ENCODE measurements at places on chromosomes 4 and X. TPM values are rescaled to one million over a fixed set of nuclear protein-coding genes. Genes with fewer than 3 reads are reported as not detected.

HS3ST1 gene
- polyA plus RNA-seq, result 1.4 TPM

WAS gene
- 4.0 TPM for polyA plus RNA-seq

IGSF1 gene
- 24.2 TPM for polyA plus RNA-seq

CACNA1F gene
- polyA plus RNA-seq, result 0.11 TPM

RASGEF1B gene
- polyA plus RNA-seq, result 10.5 TPM

TMEM156 gene
- 2.7 TPM for polyA plus RNA-seq

ALB gene
- polyA plus RNA-seq, result 2.2 TPM

HMX1 gene
- polyA plus RNA-seq, result not detected

ITIH6 gene
- 0.05 TPM for polyA plus RNA-seq

GRCh38 chrX:21926527-21927278, 13.8 kb upstream of the SMS start:
- DNase-seq, result no peak

GRCh38 chr4:163523791-163524365, 29.4 kb downstream of the TMA16 start:
- no peak for DNase-seq

GRCh38 chr4:128155231-128155855, 94.2 kb downstream of the LARP1B start:
- DNase-seq, result no peak

DNA sequence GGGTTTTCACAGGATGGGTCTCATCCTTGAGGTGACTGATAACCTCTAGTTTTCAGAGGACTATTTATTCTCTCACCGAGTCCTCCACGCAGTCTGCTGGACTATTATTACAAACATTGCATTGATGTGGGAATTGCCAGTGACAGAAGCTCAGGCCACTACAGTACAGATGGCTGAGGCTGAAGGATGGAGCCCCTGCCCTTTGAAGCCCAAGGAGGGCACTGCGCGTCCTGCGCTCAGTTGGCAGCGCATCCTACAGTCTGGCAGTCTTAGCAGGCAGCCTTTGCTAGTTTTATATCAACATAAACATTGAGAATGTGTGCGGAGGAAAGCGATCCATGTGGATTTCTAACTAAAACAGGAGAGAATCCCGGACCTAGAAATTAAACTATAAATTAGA, 1.5 kb upstream of the RELL1 start:
- no peak for DNase-seq

- no peak for DNase-seq
These were observed 46.1 kb downstream of the GRSF1 start for GRCh38 chr4:70793626-70794025.

DNA sequence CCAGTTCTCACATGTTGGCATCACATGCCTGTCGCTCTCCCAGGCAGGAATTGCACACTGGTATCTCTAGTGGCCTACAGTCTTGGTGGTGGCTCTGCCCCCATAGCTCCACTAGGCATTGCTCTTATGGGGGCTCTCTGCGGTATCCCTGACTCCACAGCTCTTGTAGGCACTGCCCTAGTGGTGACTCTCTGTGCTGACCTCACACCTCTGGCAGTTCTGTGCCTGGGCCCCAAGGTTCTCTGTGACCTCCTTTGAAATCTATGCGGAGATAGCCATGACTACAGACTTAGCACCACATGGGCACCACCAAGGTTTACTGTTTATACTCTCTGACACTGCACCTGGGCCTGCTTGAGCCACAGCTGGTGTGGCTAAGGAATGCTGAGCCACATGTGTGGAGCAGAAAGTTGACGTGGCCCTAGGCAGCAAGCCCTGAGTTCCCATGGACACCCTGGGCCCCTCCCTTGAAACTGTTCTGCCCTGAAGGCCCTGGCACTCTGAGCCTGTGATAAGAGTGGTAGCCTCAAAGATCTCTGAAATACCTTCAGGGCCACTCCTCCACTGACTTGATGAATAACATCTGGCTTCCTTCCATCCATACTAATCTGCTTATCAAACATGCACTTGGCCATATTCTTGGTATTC, 8.0 kb downstream of the SLC9B1 start:
- no peak for DNase-seq

GRCh38 chrX:133583825-133584224, 168.5 kb upstream of the GPC4 start:
- no peak for DNase-seq

- no peak for DNase-seq
These were observed 14.3 kb downstream of the TENM3 start for GRCh38 chr4:182257503-182257902.

DNA sequence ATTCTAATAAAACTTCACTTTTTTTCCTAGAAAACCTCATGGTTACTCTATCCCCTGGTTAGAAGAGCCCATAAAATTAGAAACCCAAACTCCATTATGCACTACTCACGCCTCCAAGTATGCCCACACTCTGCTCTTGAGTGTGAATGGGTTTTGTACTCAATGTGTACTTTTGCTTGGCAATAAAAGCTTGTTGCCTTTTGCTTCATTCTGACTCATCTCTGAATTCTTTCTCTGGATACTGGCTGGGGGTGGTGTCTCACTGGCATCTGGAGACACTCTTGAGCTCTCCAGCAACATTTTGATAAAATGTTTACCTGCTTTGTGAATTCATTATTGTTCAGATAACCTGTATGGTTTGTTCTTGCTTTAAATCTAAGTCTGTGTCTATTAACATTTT, 963.3 kb downstream of the TRAM1L1 start:
- no peak for DNase-seq

GRCh38 chrX:49237060-49237459, 1.8 kb downstream of the CCDC22 start:
- DNase-seq, result no peak

GRCh38 chr4:141614878-141615586, 21.4 kb upstream of the IL15 start:
- no peak for DNase-seq

DNA sequence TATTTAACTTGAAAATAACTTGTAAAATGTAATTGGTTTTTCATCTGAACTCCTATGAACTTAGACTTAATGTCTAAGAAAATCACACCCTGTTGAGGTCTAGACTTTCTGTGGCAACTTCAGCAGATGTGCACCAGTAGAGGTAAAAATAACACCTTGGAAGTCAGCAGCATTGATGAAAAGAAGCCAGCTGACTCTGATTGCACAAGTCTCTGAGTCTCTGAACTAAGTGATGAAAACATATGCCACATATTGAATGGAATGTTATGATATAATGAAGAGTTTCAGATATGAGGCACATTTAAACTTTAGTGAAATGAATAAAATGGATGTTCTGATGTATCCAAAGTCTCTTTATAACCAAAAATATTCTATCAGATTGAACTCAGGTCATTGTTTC, 155.4 kb downstream of the GPM6A start:
- no peak for DNase-seq

GRCh38 chr4:149645790-149646189, 169.9 kb downstream of the IQCM start:
- no peak for DNase-seq

DNA sequence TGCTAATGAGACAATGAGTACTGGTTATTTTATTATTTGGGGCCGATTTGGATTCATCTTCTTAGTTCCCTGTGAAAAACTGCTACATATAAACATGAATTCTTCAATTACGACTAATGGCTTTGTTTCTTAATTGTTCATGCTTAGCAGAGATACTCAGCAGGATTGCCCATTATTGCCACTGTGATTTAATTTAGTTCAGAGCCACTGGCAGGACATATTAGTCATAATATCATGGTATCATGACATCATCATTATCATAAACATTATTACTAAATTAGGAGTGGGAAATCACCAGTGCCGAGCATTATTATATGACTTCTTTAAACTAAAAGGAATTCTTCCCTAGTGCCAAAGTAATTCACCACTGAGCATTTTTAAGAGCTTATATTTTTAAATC, 201.4 kb downstream of the SPOCK3 start:
- DNase-seq, result no peak

GRCh38 chr4:109052821-109053220, 249.6 kb downstream of the COL25A1 start:
- no peak for DNase-seq

DNA sequence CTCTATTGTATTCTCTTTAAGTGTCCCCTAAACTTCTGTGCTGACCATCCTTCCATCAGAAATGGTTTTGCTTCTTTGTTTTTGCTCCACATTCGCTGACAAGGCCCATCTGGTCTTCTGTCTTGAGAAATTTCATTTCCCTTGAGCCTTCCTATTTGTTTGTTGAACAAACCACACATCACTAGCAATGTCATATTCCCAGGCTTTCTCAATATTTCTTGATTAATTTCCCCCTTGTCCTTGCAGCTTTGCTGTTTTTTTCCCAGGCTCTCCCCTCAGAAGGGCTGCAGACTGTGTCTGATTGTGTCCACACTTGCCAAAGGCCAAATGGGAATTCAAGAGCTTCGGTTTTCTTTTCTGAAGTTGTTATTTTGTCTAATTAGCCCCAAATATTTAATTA, 158.9 kb downstream of the MID1IP1 start:
- DNase-seq, result peak; percentile 31

- no peak for DNase-seq
These were observed 1196.7 kb downstream of the RAPGEF2 start for GRCh38 chr4:160299608-160300007.

GRCh38 chrX:31115398-31115797, 43.6 kb upstream of the FTHL17 start:
- DNase-seq, result no peak
